Stimulated activated CD4-positive, alpha-beta T cell treated with anti-CD3 and anti-CD28 coated beads, Interleukin-1b, Interleukin-23, amount 100 ng/mL, for 1 hour (primary cell): ENCODE measurements at places on chromosomes 12 and 14.

DNA sequence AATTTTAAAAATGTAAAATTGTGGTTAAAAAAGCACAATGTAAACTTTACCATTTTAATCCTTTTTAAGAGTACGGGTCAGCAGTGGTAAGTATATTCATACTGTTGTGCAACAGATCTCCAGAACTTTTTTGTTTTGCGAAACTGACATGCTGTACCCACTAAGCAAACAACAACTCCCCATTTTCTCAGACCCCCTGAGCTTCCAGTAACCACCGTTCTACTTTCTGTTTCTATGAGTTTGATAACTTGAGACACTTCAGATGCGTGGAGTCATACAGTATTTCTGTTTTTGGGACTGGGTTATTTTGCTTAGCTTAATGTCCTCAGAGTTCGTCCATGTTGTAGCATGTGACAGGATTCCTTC is 38.0 kb downstream of the CHST11 start:
- DNase-seq = no peak

GRCh38 chr14:34098045-34098984 is 147.4 kb upstream of the EGLN3 start:
- DNase-seq = no peak

GRCh38 chr14:76950055-76951020 is 78.2 kb downstream of the IRF2BPL start:
- DNase-seq = no peak

DNA sequence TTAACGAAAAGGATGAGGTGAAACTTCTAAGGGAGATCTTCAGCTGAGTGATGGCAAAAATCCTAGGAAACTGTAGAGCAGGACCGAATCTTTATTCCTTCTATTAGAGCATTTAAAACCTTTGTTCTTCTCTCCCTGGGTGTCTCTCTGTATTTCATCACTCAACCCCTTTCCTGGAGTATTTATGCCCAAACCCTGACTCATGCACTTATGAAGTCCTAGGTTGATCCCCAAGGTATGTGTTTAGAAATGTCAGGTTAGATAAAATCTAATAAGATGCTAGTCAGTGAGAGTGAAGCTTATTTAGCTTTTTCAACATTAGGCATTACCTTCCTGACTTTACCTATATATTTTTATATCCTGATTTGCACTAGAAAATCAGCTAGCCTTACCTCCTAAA is 239.8 kb upstream of the NPAS3 start:
- no peak for DNase-seq

DNA sequence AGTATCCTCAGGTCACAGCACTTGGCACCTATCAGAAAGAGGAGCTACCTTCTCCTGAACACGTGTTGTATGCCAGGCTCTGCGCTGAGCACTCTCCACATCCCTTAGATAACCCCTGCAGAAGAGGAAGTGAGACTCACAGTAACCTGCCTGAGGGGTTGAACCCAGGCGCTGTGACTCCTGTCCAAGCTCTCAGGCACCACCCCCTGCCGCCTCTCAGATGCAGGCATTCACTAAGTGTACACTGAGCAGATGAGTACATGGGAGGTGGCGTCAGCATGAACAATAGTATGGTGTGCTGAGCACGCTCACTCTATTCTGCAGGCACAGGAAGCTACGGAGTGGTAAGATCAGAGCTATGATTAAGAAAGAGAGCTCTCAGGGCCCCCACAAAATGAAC is 21.0 kb upstream of the RIC8B start:
- no peak for DNase-seq

DNA sequence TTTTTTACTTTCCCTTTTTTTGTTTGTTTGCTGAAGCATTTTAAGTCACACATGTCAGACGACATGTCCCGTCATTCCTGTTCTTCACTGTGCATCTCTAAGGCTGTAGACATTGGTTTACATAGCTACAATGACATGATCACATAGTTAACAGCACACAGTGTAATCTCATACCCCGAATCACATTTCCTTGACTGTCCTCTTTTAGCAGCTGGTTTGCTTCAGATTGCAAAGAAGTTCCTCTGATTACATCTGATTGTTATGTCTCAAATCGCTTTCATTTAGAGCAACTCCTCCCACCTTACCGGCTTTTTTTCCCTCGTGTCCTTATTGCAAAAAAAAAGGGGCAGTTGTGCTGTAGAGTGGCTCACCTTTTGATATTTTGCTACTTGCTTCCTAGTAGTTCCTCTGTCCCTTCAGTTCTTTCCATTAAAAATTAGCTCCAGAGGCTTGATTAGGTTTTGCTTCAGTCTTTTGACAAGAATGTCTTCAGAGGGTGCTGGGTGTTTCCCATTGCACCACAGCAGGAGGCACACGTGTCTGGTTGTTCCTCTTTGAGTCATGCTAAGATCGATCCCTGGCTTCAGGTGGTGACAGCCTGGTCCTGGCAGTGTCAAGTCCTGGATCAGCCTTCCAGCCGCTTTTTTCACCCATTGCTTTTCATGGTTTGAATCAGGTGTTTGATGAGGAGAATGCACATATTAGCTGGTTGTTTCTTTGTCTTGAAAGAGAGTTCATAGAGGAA is 35.0 kb downstream of the ZNF664 start:
- no peak for DNase-seq

DNA sequence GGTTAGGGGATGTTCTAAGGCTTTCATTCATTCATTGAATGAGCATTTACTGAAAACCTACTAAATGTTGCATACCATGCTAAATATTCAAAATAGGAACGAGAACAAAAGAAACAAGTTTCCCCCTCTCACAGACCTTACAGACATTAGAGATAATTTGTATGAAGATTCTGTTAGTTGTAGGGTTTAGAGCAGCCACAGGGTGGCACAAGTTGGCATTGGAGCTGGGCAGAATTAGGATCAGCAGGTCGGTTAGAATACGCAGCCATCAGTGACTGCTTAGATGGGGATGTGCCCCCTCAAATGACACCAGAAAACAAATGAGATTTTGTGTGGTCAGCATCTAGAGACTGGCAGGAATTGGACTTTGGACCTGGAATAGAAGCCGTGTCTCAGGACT is 166.3 kb upstream of the DAAM1 start:
- DNase-seq = no peak

DNA sequence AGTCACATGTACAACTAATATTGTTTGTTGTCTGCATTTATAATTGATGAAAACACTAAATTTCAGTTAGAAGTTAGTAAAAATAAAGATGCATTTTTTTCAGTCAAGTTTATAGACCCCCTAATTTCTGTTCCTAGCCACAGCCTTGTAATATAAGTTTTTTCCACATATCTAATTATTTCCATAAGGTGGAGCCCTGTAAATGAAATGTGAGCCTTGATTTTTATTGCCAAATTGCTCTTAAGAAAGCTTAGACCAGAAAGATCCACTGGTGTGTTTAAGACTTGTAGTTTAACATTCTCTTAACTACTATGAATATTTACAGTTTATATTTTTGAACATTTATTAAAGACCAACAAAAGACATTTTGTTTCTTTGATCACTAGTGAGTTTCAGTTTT is 322.1 kb upstream of the RGS6 start:
- DNase-seq = no peak
